ENCODE measurements at places on chromosomes 6 and 20. TPM values are rescaled to one million over a fixed set of nuclear protein-coding genes. Genes with fewer than 3 reads are reported as not detected.

DNA sequence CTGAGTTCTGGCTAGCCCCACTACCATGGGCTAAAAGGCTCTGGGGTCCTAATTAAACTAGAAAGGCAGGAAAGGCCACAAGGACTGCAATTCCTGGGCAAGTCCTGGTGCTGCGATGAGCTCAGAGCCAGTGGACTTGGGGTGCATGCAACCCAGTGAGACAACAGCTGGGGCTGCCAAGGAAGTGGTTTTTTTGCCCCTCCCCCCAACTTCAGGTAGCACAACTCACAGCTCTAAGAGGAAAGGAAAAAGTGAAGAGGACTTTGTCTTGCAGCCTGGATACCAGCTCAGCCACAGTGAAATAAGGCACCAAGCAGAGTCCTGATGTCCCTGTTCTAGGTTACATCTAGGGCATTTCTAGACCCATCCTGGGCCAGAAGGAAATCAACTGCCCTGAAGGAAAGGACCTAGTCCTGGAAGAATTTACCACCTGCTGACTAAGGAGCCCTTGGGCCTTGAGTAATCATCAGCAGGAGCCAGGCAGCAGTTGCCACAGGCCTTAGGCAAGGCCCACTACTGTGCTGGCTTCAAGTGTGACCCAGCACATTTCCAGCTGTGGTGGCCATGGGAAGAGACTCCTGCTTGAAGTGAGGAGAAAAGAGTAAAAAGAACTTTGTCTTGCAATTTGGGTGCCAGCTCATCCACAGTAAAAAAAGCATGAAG is 358.4 kb downstream of the BTBD3 start:
- no peak for DNase-seq

DNA sequence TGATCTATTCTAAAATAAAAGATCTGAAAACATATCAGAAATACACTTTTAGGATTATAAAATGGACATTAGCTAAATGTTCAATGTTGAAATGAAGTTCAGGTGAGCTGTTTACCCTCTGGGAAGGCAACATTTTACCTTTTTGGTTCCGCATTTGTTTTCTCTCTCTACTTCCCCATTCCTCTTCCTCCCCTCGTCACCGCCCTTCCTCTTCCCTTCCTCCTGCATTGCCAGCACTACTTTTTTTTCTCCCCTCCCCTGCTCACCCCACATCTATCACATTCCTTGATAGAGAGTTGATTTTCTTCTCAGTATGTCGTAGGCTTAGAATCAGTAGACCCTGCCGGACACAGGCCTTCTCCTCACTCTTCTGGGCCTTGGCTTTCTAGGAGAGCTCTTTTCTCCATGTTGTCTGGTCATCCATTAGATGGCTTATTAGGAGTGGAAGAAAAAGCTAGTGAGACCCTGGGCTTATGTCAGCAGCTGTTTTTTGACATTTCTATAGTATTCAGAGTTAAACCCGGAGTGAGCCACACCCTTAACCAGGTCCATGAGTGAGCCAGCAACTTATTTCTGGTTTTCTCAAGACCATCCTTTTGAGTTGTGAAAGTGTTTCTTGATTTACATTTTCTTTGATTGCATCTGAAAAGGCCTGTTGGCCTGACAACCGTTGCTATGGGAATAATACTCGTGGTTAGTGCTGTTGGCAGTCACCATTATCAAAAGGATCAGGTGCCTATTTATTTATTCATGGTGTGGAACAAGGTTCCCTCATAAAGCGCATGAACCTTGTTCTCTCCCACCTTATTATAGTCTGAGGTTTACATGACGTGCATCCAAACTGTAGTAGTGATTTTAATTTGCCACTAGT is 90.9 kb downstream of the DTD1 start:
- DNase-seq = no peak

DNA sequence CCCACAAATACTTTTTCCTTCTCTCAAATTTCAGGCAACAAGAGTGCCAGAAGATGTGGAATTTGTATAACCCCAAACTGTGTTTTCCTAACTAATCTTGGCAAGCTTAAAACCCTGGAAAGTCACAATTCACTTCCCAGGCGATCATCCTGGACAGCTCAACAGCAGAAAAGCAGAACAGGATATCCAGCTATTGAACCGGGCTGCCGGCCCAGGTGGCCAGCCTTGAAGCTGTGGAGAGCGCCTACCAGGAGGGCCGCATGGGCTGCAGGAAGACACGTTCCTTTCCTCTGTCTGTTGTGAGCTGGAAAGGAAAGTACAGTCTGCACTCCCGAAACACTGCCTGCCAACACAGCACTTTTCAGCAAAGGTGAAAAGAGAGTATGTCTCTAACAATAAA is 719.7 kb upstream of the MARCKS start:
- peak; percentile 48 for DNase-seq

DNA sequence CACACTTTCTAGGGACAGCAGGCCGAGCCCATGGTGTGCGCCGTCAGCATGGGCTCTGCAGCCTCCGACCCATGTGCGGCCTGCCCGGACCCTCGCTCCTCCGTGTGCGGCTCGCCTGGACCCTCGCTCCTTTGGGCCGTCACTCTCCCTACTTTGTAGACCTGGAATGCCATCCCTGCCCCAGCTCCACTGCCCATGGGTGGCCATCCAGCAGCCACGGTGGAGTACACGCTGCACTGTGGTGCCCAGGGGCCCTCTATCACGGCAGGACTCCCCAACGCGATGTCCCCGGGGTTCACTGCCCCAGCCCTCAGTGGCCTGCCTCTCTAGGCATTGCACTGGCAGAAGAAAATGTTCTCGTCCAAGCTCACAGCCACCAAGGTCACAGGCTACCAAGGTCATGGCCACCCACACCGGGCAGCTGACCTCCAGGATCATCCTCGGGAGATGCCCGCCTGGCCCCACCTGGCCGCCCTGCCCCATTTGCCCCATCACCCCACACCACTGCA is 24.1 kb upstream of the MRGBP start:
- no peak for DNase-seq

DNA sequence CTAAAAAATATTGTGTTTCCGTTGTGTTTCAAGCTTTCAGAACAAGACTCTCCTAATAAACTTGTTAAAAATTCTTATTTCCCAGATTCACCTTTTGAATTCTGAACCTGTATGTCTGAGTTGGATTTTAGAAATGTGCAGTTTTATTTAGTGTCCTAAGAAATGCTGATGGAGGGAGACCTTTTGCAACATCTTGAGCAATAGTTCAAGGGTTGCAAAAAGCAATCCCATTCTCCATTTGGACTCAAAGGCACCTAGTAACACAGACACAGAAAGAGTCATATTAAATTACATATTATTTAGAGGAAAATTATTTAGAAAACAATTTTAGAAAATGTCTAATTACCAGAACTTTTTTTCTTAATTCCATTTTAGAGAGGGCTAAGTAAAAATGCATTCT is 448.5 kb downstream of the FRK start:
- DNase-seq = no peak

GRCh38 chr6:118843685-118844390 is 50.1 kb upstream of the ASF1A start:
- no peak for DNase-seq

- no peak for DNase-seq
Measured at GRCh38 chr6:157143171-157143889, 180.0 kb downstream of the TMEM242 start.

DNA sequence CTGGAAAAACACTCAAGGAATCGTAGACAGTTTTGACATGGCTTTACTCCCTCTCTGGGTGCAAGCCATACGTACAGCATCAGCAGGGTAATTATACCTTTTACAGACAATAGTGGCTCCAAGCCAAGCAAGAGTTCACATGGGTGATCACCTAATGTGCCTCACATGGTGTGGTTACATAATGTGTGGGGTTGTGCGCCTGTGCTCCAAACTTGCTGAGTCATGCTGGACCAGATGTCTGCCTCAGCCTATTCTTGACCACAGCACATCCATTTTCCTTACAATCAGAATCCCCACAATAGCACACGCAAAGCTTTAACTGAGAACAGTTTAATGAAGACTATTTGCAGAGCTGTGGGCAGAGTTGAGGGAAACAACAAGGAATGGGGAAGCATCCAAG is 74.5 kb downstream of the ALDH8A1 start:
- no peak for DNase-seq

GRCh38 chr6:9795880-9796279 is 619.0 kb downstream of the TFAP2A start:
- no peak for DNase-seq

The TREML2 gene
- not detected for total RNA-seq

The COL21A1 gene
- 0.46 TPM for total RNA-seq

The SLC35F1 gene
- total RNA-seq = 5.9 TPM

All from endodermal cell (in vitro differentiated cells).